ENCODE measurements at places on chromosomes 3 and 15.

- no peak for DNase-seq
These were observed 86.5 kb upstream of the MYZAP start for GRCh38 chr15:57505056-57505715.

- no peak for DNase-seq
These were observed 3.1 kb downstream of the PLD1 start for GRCh38 chr3:171807129-171807675.

DNA sequence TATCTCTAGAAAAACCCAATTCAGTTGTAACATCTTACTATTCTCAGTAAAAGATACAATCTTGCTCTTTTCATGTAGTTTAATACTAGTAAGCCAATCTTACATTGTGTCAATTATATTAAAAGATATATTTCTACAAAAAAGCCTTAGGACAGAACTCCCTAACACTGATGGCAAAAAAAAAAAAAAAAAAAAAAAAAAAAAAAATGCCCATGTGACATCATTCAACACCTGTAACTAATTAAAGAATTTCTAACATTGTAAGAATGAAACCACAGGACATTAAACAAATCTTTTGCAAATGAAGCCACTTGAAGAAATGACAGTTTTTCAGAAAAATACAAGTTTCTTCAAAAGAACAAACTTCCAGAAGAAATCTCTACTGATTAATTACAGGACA, 119.8 kb downstream of the SUCLG2 start:
- no peak for DNase-seq

DNA sequence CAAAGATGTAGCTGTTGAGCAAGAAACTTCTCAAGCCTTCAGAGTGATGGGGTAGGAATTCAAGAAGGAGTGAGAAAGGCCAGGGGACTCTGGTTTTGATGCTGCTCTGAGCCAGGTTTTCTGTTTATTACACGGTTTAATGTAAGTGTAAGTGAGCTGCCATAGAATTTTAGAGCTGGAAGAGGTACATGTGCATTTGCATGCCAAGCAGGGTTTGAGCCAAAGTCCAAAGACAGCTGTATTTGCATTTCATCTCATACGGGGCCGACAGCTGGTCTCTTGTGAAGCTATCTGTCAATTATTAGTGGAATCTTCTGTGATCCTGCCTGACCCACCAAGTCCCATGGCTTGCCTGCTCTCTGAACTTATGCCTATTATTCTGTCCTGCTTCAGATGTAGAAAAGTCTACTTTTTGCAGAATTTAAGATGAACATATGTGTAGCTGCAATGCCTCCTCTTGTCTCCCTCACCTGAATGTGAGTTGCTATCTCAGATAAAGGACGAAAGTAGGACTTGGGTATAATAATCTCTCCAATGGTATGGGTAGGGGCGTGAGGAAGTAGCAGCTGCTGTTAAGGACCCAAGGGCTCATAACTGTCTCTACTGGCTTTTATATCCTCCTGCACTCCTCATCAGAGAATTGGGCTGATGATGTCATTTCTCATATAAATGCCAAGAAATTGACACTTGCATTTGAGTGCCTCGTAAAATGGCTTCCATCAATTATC, 160.0 kb downstream of the SQOR start:
- no peak for DNase-seq

DNA sequence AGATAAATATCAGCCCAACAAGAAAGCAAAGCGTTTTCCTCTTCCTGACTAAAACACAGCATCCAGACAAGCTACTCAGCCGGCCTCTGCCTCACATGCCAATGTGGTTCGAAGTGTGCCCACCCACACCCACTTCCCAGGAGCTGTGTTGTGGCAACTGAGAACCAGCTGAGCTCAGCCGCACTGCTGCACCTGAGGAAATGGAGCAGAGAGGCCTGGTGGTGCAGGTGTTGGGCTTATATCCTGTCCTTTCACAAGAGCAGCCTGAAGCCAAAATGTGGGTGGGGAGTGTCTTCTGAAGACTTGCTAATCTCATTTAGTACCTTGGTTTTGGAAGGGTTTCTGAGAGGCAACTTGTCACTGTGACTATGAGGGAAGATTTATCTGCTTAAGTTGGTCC, 23.0 kb upstream of the RETNLB start:
- no peak for DNase-seq

GRCh38 chr3:146783446-146783845, 178.3 kb upstream of the PLSCR5 start:
- no peak for DNase-seq

- DNase-seq, result no peak
These were observed 48.7 kb downstream of the BFSP2 start for GRCh38 chr3:133448478-133449122.

GRCh38 chr3:187014417-187014864, 84.1 kb downstream of the ST6GAL1 start:
- DNase-seq, result no peak

DNA sequence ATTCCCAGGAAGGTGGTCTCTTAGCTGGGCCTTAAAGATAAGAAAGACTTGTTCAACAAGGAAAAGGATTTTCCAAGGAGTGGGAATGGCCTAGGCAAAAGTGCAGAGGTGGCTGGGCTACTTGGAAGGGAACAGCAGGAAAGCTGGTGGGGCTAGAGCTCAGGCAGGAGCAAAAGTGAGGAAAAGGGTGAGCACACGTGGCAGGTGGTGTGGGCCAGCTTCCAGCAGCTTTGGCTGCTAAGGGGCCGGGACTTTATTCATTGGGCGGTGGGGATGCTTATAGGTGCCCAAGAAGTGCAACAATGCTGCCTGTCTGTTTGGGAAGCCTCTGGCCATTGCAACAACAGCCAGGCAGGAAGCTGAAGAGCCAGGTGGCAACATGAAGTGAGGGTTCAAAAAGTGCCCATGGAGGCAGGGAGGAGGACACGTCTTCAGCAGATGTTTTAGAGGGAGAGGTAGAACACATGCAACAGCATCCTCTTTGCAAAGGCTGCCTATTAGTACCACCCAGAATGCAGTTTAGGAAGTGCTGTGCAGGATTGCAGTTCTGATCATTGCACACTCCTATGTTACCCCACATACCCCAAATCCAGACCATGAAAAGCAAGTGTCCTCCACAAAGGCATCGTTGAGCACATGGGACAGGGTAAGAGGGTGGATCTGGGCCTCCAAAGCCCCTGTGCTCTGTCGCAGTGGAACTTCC, 13.8 kb downstream of the ALDH1A3 start:
- no peak for DNase-seq

DNA sequence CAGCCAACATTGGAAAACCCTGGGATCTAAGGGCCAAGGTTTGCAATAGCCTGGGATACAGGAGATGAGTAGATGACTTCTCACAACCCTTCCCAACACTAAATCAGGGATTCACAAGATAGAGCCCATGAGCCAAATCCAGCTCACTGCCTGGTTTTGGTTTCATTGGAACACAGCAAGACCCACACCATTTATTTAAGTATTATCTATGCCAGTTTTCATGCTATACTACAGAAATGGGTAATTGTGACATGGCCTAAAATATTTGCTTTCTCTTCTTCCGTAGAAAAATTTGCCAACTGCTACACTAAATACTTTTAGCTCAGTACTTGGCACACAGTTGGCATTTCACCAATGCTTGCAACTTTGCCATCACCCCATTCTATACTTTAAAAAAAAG, 132.0 kb upstream of the LMCD1 start:
- no peak for DNase-seq

GRCh38 chr3:99710094-99710493, 71.7 kb downstream of the COL8A1 start:
- no peak for DNase-seq

GRCh38 chr15:62771234-62771633, 271.3 kb upstream of the TPM1 start:
- DNase-seq, result no peak

- no peak for DNase-seq
These were observed 1132.8 kb downstream of the OTOL1 start for GRCh38 chr3:162629372-162629771.

DNA sequence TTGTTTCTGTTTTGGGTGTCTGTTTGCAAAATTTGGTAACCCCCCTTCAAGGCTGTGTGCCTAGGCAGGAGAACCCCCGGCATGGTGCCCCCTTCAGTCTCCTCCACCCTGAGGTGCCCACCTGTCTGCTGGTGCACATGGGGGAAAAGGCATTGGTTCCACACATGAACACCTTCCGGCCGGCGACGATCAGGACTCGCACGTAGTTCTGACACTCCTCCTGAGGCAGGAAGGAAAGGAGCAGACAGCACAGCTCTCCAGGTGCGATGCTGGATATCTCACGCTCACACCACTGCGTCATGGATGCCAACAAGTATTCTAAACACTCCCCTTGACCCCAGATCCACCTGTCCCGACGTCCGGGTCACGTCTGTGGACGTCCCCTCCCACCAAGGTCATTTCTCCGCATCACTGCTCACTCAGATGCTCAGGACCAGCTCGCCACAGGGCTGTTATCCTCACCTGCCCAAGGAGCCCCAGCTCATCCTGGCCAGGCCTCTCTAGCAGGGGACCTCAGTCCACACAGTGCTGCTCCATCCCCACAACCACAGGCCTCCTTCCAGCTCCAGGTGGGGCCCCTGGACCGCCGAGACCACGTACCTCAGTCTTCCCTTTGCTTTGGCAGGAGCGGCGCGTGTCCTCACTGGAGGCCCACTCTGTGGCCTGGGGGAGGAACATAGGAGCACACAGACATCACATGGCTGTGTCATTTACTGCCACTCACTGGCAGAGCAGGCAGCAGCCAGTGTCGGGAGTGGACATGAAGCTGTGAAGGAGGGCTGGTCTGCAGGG, 99.0 kb downstream of the SEMA5B start:
- no peak for DNase-seq

DNA sequence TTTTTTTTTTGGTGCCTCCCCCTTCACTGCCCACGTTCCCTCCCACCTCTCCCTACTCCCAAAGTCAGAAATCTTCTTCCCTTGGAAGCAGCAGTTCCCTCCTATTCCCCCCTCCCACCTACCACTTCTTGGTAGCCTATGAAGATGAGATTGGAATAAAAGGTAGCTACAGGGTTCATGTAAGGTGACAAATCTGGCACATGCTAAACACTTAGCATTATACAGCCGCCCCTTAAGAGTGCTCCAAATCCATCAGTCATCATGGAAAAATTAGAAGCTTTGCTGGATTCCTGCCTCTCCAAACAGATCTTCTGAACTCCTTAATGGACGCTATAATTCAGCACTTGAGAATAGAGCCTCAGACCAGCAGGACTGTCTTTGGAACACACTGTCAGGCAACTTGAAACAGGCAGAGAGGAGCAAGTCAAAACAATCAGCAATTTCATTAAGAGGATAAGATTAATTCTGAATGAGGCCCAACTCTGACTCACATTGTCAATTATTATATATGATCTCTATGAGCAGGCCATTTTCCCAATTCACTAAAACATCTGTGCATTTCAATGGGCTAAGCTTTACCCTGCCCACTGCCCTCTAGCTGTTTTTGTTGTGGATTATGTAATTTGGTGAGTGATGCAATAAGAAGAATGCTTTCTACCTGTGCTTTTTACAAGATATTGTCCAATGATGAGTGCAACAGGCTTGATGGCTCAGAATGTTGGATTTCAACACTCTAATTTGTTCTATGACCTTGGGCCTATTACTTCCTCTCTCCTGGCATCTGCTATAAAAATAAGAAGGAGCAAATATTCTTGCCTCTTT, 34.6 kb upstream of the SPRED1 start:
- DNase-seq, result no peak

DNA sequence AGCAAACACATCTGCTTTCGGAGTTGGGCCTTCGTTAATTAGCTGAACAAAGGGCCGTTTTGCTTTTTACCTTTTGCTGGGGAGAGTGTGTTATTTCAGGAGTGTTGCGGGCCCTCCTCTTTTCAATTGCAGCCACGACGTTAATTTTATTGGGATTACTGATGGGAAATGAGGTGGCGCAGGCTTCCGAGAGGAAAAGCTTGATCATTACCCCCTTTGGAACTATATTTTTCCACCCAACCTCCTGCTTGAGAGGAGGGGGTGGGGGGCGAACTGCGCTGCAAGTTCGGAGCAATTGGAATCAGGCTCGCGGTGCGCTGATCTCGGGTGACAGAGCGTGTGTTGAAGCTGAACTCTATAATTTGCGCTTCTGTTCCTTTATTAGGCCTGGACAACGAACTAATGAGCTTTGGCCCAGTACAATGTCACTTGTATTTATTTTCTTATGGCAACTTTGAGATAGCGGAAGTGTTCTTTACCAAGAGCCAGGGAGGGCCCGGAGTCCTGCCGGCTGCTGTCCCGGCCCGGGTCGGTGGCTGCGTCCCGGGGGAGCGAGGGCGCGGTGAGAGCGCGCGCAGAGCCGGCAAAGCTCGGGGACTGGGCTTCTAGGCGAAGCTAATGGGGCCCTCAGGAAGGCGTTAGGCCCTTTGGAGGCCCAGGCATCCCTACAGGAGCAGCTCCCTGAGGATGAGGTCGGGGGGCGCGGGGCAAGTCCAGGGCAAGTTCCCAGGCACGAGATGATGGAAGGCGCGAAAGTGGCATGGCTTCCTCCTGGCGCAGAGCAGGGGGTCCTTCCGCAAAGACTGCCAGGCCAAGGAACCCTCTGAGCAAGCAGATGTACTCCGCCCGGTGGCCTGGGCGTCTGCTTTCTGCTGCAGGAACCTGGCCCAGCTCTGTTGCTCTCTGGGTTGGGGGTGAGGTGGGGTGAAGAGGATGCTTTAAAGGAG, 12.9 kb downstream of the NR2F2 start:
- DNase-seq, result no peak

DNA sequence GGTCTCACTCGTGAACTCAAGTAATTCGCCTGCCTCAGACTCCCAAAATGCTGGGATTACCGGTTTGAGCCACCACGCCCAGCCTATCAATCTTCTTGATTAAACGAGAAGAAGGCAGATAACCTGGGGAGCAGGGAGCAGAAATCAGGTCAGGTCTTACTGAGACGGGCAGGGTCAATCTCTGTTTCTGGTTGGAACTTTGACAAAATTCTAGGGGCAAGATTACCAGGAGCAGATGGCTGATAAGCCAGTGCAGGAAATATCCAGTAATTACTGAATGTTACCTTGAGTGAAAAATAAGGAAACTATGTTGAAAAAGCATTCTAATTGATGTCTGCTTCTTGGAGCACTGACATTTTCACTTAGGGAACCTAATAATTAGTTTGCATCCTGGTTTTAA, 24.4 kb upstream of the GOLM2 start:
- no peak for DNase-seq

GRCh38 chr3:8882171-8882593, 81.1 kb downstream of the RAD18 start:
- no peak for DNase-seq

DNA sequence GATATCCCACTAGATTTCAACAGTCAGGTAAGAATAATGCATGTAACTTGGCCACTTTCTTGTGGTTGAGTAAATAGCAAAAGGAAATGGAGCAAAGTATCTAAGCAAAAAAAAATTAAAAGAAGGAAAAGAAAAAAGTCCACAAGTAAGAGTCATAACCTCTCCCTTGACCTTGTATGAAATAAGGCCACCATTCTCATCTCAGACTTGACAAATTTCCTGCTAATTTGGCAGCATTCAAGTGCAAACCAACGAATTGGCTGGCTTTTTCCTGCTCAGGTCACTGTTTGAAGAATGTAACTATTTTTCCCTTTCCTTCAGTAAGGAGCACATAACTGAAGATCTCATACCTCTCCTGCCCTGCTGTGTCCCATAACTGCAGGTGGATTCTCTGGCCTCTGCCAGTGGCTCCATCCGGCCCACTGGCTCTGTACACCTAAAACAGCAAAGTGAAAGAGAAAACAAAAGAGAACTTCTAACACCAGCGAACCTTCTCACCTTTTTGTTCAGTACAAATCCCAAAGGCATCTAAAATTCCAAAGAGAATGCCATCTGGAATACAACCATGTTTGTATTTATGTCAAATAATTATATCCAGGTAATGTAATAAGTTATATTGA, 33.4 kb upstream of the RSL24D1 start:
- no peak for DNase-seq

All from stimulated activated CD8-positive, alpha-beta memory T cell treated with anti-CD3 and anti-CD28 coated beads, Interleukin-7, amount 100 ng/mL, for 1 hour (primary cell).